NCI-H2029 (cell line): ENCODE measurements at places on chromosomes 3 and 15.

DNA sequence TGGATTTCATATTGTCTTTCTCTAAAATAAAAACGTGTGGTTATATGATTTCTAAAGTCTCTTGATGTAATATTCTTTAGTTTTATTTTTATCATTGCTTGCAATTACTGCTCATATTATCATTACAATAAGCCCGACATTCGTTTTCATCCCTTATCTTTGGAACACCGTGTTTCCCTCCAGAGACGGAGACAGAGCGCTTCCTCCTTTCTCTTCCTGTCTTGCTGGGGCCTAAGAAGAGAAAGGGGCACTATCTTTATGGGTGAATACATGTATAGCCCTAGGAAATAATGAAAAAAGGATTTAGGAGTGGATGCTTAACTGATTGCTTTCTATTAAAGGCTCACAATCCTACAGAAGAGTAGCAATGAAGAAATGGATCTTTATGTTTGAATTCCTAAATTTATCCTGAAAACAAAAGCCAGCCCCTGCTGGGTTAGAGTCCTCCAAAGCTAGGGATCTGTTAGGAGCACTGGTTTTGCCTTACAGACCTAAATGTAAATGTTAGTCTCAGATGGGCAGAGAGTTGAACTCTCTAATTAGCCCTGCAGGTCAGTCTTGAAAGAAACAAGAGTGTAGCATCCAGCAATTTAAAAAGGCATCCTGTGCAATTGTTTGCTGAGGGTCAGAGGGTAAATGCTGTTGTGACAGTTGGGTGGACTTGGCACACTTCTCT is 145.1 kb downstream of the TP63 start:
- no peak for DNase-seq

DNA sequence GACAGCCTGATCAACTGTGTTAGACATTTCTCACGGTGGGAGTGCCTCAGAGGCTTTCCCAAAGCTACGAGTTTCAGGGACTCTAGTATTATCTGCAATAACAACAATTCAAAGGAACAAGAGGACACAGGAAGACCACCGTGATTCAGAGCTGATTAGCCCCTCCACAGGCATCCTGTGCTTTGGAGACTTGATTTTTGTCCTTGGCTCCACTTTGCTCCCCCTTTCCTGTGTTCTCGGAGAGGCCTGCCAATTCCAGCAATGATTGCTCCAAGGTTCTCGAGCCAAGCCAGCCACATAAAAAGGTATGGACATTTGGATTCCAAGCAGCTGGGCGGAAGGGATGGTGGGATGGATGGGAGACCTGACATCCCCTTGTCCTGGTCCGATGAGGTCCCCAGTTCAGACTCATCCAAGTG is 14.3 kb downstream of the EHD4 start:
- DNase-seq: no peak

- DNase-seq: peak; percentile 46
Measured at GRCh38 chr15:63447017-63447676, 57.2 kb upstream of the USP3 start.

DNA sequence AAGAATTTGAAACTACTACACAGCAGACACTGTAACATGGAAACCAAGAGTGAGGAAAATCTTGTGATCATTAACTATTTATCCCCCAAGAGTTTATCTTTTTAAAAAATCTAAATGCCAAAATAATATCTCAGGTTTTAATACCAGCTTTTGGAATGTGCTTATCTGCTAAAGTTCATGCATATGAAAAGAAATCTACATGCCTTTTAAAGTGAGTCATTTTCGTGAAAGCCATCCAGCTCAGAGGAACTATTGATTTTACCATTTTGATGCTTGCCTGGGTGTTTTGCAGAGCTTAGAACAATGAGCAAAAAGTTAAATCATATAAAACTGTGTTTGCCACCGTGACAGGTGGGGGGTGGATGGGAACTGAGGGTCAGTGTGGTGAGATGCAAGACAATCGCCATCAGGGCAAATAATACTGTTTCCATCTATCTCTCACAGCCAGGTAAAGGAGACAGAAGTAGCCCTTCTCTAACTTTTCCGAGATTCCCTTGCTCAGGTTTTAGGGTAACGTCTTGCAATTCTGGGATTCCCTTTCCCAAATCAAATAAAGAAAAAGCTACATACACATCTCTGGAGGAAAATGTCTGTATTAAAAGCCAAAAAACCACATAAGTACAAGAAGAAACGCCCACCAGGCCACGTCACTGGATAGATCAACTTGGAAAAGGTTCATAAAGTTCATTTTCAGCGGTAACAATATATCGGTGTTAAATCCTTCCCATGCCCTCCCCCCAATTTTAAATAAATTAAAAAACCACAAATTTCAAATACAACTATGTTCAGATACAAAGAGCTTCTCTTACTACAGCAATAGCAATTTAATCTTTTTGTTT is 2.0 kb downstream of the TMEM158 start:
- no peak for DNase-seq

GRCh38 chr3:9808345-9809037 is 1.6 kb upstream of the TTLL3 start:
- peak; percentile 54 for DNase-seq

DNA sequence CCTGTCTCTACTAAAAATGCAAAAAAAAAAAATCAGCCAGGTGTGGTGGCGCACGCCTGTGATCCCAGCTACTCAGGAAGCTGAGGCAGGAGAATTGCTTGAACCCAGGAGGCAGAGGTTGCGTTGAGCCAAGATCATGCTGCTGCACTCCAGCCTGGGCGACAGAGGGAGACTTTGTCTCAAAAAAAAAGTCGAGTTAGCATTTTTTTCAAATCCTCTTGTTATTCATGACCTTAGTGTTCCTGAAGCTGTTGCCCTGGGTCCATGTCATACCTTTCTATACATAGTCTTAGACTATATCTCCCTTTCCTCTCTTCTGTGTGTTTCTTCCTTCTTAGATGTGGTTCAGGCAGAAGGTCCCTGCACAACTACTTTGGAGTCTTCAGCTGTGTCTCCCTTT is 6.4 kb downstream of the FMN1 start:
- DNase-seq: no peak

- DNase-seq: no peak
Measured at GRCh38 chr3:162192340-162193029, 695.9 kb downstream of the OTOL1 start.

GRCh38 chr3:13815088-13815683 is 64.7 kb downstream of the WNT7A start:
- DNase-seq: no peak

DNA sequence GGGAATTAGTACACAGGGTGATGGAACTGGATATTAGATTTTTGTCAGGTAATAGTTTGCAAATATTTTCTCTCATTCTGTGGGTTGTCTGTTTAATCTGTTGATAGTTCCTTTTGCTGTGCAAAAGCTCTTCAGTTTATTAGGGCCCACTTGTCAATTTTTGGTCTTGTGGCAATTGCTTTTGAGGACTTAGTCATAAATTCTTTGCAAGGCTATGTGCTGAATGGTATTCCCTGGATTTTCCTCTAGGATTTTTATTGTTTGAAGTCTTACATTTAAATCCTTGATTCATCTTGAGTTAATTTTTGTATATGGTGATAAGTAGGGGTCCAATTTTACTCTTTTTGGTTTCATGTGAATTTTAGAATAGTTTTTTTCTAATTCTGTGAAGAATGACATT is 111.3 kb downstream of the ARRDC4 start:
- DNase-seq: no peak

DNA sequence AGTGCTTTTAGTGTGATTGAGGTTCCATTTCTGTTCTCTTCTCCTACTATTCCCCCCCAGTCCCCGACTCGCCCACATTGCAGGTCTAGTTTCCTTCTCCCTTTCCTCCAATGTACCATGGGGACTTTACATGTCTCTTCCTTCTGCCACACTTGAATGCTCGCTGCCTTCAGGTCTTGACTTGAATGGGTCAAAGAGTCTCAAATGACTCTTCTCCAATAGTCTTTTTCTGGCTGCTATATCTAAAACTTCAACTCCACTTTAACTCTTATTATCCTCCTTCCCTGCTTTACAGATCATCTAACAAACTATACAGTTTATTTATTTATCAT is 213.9 kb upstream of the SLC2A2 start:
- no peak for DNase-seq

DNA sequence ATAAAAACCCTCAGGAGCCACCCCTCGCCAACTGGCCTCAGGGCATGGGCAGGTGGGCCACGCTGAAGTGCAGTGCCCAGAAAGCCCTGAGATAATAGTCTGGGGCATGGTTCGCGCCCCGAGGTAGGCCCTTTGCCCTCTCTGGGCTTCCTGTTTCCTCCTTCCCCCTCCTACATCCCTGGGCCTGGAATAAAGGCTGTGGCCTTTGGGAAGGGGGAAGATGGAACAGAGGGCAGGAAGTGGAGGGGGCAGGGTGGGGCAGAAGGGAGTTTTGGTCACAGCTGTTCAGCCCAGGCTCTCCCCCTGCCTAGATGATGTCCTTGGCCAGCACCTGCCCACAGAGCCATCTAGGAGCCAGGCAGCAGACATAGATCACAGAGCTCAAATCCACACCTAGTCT is 11.3 kb downstream of the CSRNP1 start:
- DNase-seq: peak; percentile 83

GRCh38 chr3:105094588-105094987 is 272.1 kb upstream of the ALCAM start:
- no peak for DNase-seq

DNA sequence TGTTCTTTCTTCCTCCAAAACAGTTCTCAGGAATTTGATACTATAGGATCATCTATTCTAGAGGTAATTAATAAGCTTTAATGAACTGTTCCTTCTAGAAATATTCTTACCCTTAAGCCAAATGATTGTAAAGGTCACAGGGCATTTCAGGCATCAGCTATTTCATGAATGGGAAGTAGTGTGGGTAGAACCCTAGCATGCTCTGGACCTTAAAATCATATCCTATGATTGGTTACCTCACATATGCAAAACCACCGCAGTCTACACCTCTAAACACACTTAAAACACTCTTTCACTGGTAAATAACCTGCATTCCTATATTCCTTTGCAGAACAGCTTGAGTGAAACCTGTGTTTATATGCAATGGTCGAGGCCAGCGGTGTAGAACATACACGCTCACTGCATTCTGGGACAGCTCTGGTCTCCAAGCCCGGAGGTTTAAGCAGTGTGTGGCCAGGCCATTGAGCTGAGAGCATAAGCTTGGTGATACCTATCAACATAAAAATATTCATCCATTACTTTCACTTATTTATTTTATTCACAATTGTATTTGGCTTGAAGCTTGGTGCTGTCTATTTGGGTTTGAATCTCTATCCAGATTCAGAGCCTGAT is 87.7 kb upstream of the RASGRP1 start:
- DNase-seq: no peak

- no peak for DNase-seq
Measured at GRCh38 chr3:113832477-113833164, 6.0 kb upstream of the GRAMD1C start.

DNA sequence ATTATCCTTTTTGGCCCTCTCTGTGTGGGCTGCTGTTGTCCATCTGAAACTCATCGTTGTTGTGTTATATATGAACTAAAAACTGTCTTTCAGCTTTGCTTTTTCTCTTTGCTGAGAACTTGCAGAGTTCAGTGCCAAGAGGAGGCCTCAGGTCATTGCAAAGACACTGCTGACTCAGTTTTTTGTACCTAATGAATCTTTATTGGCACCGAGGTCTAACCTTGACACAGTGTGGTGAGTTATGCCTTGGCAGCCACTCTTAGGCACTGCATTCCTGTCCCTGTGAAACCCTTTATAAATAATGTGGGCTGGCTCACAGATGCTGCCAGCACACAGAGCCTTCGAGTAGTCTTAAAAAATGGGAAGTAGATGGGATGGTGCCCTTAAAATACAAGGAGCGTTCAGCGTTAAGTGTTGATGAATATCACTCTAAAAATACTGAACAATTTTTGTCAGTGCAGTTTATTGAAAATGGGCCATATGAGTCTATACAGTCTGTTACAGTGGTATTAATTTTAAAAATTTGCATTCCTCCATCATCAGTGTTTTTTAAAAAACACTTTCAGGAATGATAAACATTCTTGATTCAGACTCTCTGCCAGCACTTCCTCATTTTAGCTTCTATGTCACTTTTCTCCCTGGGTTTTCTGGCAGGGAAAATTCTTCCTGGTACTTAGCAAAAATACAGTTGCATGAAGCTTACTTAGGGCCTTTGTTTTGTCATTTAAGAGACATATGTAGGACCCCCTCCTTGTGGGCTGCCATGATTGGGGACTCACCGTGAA is 234.1 kb downstream of the CACNA2D3 start:
- DNase-seq: no peak

- DNase-seq: no peak
Measured at GRCh38 chr3:64829331-64829730, 141.5 kb upstream of the ADAMTS9 start.

DNA sequence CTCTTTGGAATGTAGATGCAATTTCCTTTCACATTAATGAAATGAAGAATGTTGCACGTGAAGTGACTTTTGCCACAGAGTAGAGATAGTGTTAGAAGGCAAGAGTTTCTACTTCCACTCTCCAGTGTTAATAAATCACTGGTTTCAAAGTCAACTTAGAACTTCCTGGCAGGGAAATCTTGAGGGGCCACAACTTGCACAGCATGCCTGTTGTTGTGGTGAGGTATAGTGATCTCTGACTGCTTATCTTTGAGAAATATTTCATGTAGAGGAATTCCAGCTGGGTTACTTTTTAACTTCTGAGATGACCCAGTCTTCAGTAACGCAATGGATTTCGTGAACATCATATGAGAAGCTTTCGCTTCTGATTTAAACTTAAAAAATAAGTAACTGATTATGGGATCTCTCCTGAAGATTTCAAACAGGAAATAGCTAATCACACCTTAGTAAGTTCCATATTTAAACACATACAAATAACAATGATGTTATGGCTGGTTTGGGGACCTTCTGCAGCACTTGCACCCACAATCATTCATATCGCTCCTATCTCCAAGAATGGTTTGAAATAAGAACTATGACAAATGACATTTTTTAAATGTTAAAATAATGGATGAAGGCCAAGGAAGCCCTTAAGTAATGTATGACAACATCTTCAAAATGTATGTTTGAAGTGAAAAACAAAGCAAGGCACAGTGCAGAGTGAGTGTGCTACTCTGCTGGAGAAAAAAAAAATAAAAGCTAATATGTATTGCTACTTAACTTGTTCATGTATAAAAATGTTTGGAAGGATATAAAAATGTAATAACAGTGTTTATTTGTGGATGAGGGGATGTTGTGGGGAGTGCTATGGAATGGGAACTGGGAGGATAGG is 726.5 kb upstream of the NECTIN3 start:
- no peak for DNase-seq

DNA sequence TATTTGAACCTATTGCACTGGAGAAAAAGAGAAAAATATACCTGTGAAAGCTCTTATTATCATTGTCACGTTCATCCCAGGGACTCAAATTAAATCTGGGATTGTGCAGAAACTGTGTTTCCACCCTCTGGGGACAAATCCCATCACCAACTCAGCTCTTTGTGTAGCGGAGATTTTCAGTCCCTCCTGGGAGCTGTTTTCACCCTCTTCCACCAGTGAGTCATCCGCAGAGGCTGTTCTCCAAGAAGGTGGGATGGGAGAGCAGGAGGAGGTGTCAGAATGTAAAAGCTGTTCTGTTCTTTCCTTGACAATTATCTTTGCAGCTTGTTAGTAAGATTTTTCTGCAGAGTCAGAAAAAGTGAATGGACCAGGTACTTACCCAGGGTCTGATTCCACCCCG is 28.0 kb downstream of the SV2B start:
- DNase-seq: no peak

- no peak for DNase-seq
Measured at GRCh38 chr3:98592345-98592935, 971 bp downstream of the CPOX start.
